ENCODE measurements at places on chromosomes 1 and 21.

- no peak for DNase-seq
Measured at GRCh38 chr1:213163278-213163711, 112.3 kb downstream of the RPS6KC1 start.

DNA sequence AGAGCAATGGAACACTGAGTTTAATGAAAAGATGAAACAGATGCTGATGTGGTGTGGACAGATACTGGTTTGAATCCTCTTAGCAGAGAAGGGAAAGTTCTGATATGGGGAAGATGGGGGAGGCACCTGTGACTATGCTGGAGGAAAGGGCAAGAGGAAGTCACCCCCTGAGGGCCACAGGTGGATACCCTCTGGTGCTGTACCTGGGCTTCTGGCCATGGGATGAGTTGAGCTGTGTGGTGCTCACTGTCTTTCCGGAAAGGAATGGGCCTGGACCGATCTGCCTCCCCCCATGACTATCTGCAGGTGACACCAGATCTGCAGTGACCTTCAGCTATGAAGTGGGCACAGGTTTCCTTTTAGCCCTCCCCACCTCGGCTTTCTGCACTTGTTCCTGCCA lies 52.4 kb downstream of the IER5 start:
- no peak for DNase-seq

DNA sequence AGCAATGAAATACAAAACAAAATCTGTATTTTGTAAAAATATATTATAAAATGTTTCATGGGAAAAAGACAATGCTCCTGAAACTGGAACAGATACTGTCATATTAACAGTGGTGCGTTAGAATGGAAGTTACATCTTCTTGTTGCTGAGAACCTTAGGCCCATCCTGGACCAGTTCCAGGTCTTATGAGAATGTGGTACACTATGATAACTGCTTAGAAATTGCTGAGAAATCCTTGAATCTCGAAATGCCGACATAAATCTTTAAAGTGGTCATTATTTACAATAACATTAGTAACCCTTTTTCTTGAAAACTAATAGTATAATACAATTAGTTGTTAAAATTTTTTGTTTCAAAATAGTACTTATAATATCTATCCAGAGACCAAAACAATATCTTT lies 747.9 kb upstream of the NCAM2 start:
- DNase-seq = no peak

GRCh38 chr1:153371231-153371630 lies 4.2 kb downstream of the S100A12 start:
- no peak for DNase-seq

GRCh38 chr1:65623895-65624294 lies 168.8 kb upstream of the PDE4B start:
- DNase-seq = no peak

DNA sequence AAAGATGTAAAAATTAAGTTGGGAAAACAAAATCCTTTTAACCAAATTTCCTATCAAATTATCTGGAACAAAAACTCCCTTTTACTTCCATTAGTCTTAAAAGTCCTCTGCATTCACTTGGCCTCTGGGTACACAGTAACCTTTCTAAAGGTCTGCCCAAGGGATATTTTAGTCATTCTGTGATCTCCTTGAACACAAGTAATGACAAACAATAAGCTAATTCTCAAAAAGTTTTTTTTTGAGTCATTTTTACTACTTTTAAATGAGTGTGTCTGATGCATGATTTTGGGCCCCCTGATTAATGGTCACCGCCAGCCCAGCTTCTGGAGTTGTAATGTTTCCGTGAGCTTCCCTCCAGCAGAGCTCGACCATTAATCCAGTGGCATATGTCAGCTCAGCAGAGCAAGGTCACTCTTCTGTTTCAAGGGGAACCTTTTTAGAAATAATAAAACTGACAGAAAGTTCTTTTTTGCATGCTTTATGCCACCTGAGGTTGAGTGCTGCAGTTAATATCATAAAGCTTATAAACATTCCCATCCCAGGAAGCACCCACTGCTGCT lies 14.3 kb downstream of the SAMSN1 start:
- no peak for DNase-seq

GRCh38 chr1:201882665-201883132 lies 6.0 kb upstream of the SHISA4 start:
- DNase-seq = no peak

All from SW480 (cell line).